ENCODE measurements at places on chromosomes 1 and 21.

DNA sequence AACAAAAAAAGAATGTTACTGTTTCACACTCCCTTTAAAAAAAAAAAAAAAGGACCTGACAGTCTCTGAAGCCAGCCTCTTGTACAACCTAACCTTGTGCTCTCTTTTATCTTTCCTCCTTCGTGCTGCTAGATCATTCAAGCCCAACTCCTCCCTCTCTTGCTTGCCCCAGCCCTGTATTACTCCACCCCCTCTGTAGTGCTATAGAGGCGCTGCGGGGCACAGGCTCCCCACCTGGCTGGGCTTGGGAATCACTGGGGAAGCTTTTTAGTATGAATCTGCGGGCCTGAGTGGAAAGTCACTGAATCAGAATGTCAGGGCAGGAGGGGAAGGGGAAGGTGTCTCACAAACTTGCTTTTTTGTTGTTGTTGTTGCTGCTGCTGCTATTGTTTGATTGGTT is 383.7 kb upstream of the CAMK1G start:
- DNase-seq, result no peak

GRCh38 chr1:1153874-1154273 is 19.8 kb upstream of the TTLL10 start:
- DNase-seq, result no peak

GRCh38 chr1:84174051-84174556 is 30.0 kb downstream of the PRKACB start:
- DNase-seq, result no peak

DNA sequence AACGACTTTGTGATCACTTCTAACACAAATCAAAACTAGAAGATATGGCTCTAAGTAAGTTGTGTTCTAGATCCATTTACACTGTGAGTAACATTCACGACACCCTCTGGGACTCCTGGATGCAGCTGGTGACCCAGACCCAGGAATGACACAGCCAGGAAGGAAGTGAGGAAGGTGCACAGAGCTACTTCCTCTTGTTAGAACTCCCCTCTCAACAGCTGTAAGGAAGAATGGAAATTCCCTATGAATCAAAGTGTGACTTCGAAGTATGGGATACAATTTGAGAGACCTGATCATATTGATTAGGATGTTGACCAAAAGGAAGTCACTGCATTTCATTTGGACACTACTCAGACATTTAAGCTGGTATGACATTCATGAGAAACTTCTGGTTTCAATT is 185.3 kb downstream of the NRIP1 start:
- DNase-seq, result peak; percentile 51

DNA sequence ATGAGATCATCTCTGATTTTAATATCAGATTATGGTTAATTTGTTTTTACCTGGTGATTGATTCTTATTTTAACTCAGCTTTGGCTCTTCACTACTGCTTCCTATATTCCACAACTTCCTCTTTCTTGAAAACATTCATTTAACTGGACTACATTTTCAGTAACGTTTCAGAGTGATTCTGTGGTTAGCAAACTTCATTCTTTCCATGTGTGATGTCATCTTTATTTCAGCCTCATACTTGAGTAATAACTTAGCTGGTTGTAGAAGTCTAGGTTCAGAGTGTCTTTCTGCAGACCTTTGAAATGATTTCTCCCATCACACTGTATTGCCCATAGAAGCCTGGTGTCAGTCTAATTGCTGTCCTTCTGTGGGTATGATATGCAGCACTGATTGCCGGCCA is 36.0 kb upstream of the SLC35F3 start:
- peak; percentile 92 for DNase-seq

GRCh38 chr1:156742801-156743200 is 1.9 kb upstream of the MRPL24 start:
- no peak for DNase-seq

- no peak for DNase-seq
These were observed 23.0 kb downstream of the RGS2 start for GRCh38 chr1:192831706-192832355.

GRCh38 chr1:202282596-202283283 is 59.0 kb downstream of the UBE2T start:
- DNase-seq, result no peak

DNA sequence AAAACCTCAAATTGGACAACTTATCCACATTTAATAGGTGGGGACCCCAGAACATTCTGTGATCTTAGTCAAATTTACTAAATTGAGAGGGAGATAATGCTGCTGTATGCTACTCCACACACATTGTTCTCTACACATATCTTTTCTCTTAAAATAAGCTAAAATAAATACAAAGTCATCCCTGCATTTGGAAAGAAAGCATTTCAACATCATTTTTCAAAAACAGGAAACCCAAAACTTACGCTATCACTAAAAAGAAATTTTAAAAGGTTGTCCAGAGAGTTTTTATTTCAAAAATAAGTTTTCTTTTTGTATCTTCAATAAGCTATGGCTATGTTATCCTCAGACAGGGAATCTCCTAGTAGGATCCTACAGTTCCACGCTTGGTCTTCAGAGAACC is 19.5 kb upstream of the OR6N2 start:
- no peak for DNase-seq

- DNase-seq, result no peak
These were observed 163.9 kb upstream of the DPT start for GRCh38 chr1:168892931-168893330.

DNA sequence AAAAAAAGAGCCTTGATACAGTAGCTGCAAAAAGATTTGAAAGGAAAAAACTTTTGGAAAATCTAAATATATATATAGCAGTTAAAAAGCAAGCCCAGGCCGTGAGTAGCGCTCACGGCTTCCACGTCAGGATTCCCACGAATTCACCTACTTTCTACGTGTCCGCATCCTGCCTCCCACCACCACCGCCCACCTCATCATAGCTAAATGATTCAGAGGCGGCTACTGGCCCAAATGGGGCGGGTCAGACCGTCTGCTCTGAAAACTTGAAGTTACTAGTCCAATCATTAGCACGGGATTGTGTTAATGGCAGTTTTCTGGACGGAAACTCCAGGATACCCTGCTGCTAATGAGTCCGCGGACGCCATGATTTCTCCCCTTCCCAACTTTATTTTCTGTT is 1.3 kb upstream of the CCSAP start:
- DNase-seq, result no peak

GRCh38 chr1:56190806-56191365 is 388.5 kb downstream of the PLPP3 start:
- no peak for DNase-seq

- peak; percentile 22 for DNase-seq
These were observed at the start of gene LRRC71 for GRCh38 chr1:156920233-156921052. TSS of gene LRRC71 (plus strand) at chr1:156920632. CDS start at chr1:156920804, 172 bp downstream.

- peak; percentile 36 for DNase-seq
These were observed 136.9 kb upstream of the BMP8A start for GRCh38 chr1:39354572-39354971.

- peak; percentile 38 for DNase-seq
These were observed 30.3 kb upstream of the ANGPTL7 start for GRCh38 chr1:11158720-11159321.

- no peak for DNase-seq
These were observed 254.7 kb downstream of the USH2A start for GRCh38 chr1:216168546-216168945.

DNA sequence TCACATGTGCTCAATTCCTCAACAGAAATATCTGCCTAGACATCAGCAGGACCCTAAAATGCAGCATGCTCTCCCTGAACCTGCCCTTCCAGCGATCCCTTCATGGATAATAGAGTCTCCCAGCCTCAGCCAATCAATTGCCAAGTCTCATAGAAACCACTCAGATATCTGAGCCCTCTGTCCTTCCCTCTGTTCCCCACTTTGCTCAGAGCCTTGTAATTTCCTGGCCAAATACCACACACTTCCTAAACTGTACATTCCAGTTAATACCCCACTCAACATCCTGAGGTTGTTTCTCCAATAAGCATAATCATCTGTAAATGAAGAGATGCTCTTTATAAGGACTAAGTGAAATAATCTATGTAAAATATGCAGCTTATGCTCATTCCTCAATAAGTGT is 59.3 kb upstream of the PTGFRN start:
- no peak for DNase-seq

- DNase-seq, result peak; percentile 75
These were observed 178.0 kb downstream of the HIVEP3 start for GRCh38 chr1:41740630-41741239.

GRCh38 chr1:206511362-206512057 is 4.2 kb downstream of the RASSF5 start:
- DNase-seq, result no peak

- no peak for DNase-seq
These were observed 35.3 kb downstream of the LDLRAD1 start for GRCh38 chr1:53982763-53983104.

GRCh38 chr1:66648901-66649595 is 103.2 kb upstream of the DYNLT5 start:
- peak; percentile 82 for DNase-seq

DNA sequence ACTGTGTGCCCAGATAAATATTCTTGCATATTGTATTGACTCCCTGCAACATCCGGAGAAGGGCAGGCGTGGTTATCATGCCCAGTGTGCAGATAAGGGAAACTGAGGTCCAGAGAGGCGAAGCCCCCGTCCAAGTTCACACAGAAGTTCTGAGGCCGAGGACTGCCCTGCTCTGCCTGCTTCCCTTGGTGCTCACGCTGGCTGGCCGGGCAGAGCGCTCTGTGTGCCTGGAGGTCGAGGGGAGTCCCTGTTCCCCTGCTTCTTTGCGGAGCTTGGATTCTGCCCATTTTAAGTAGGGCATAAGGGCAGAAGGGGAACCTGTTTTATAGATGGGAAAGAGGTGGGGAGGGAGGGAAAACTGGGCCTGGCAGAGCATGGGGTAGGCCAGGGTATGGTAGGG is 92.8 kb upstream of the ACTL8 start:
- DNase-seq, result no peak

GRCh38 chr1:223771469-223771813 is 59.1 kb downstream of the CAPN2 start:
- DNase-seq, result no peak

- no peak for DNase-seq
These were observed 14.5 kb upstream of the ACTA1 start for GRCh38 chr1:229448354-229448753.

DNA sequence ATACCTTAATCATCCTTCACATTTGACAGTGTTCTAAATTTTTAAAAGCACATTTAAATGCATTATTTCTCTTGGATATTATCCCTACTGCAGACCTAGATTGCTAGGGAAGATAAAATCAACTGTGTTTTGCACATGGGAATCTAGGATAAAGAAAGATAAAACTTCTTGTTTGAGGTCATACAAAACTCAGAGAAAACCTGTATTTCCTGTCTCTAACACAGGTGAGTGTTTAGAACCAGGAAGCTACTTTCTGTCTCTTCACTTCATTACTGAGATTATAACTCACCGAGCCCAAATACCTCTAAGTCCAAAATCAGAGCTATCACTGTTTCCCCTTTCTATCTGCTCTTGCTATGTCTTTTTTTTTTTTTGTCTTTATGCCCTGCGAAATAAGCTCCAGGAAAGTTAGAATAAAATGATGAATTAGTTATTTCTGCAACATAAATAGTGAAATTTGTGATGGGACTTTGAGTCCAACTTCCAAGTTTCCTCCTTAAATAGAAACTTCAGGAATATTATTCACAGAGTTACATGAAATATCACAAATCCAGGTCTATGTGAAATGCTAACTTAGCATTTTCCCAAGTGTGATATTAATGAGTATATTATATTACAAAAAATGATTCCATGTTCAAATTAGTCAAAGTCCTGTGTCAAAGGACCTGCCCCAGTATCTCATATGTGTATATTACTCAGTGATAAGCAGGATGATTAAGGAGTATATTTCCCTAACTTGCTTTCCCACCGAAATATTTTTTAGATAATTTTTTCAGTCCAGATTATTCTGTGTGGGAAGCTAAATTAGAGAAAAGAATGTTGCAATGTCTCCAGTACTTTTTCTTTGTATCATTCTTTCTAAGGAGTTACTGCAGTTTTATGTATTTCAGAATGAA is 226.4 kb downstream of the PLA2G4A start:
- DNase-seq, result no peak

DNA sequence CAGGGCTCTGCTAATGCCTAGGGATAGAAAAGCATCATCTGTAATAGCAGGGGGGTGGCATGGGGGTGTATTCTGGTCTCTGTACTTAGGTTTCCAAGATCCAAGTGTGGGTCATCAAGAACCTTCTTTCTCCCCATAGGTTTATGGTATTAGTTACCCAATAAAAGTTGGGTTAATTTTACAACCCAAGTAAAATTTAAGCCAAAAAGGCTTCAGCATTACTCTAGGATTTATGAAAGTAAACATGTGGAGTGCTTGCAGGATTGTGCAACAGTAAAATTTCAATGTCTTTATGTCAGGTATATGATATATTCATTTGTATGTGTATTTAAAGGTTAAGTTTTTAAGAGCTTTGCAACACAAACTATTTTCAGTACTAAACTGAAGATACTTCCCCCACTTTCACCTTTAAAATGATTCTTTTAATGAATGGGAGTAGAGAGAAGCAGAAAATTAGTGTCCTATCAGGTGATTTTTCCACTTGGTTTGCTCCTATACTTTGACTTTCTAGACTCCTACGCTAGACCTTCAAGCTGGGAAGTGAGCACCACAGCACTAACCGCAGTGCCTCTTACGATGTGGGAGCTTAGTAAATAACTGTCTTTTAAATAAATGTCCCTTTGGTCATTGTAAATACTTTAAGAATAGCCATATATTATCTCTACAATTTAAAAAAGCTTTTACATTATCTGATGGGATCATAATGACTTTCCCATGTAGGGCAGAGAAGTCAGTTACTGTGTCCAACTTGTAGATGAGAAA is 67.8 kb upstream of the UBE2U start:
- no peak for DNase-seq

DNA sequence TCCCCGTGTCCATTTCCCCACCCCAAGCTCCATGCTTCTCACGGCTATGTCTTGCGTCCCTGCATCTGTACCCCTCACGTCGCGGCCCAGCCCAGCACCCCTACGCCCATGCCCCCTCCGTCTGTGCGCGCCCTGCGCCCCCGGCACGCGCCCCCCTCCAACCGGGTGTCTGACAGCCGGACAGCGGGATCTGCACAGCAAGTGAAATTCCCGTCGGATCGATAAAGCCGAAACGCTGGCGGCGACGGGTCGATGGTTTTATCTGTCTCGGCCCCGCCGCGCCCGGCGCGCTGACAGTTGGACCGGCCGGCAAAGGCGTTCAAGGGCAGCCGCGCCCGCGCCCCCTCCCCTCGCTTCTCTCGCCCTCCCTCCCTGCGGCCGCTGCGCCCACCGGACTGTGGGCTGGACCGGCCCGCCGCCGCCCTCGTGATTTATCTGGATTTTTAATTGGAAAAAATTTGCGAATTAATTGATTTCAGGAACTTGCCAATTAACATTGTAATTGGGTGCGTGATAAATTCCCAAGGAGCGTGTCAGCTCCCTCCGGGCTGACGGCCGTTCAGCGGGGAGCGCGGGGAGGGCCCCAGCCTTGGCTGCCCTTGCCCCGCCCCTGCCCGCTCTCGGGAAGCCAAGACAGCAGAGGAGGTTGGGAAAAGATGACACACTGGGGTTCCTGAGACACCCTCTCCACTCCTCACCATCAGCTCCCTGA is 57.1 kb downstream of the TMEM53 start:
- DNase-seq, result no peak
